ENCODE measurements at places on chromosomes 12 and 14.

DNA sequence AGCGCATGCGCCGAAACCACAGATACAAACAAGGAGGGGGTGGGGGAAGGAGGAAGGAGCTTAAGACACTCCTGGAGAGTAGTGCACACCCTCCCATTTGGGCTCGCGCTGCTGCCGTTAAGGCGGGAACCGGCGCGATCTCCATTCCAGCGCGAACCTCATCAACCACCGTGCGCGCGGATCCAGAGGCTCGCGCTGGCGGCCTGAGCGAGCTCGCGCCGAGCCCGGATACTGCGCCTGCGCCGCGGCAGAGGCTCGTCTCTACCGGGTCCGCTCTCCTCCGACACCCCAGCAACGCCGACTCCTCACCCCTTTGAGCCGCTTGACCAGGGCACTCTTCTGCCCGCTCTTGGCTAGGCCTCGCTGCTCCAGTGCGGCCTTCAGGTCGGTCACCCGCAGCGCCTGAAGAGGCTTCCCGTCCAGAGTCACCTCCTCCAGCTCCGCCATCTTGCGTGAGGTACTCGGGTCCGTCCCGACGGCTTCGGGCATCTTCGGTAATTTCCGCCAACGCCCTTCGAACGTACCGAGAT is at the start of gene ACIN1:
Gene ACIN1 (minus strand): TSS at position 471 of the 530 bp plus-strand sequence. CDS start 24 bp downstream, at position 447.
- peak; percentile 81 for DNase-seq

DNA sequence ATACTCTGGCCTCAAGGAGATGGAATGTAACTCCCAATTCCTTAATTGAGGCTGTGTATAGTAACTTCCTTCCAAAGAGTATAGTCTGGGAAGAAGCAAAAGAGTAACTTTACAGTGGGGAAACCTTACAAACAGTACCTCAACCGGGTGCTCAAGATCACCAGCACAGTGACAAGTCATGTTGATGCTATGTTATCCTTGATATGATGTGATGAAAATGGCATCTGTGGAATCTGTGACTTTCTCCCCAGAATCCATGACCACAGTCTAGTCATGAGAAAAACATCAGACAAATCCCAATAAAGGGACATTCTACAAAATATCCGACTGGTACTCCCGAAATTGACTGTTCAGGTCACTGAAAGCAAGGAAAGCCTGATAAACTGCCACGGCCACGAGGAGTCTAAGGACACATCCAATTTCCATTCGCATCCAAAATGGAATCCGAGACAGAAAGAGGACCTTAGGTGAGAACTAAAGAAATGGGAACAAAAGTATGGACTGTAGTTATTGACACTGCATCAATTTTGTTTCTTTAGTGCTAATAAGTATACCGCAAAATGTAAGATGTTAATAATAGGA is 97.3 kb upstream of the FRMD6 start:
- no peak for DNase-seq

DNA sequence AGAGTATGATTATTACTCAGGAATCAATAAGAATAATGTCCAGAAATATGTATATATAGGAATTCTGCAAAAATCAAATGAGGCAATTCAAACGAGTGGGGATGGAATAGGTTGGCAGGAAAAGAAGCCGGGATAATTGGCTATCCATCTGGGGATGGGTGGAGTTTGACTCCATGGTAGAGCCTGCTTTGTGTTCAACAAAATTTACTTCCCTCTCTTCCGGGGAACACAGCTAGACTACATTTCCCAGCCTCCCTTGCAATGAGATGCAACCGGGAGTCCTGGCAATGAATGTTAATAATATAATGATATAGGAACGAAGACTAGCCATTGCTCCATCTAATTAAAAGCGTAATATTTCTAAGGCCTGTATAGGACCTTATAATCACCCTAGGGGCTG is 146.6 kb downstream of the EFCAB11 start:
- DNase-seq: no peak

GRCh38 chr14:44782775-44783238 is 178.9 kb downstream of the KLHL28 start:
- DNase-seq: no peak

DNA sequence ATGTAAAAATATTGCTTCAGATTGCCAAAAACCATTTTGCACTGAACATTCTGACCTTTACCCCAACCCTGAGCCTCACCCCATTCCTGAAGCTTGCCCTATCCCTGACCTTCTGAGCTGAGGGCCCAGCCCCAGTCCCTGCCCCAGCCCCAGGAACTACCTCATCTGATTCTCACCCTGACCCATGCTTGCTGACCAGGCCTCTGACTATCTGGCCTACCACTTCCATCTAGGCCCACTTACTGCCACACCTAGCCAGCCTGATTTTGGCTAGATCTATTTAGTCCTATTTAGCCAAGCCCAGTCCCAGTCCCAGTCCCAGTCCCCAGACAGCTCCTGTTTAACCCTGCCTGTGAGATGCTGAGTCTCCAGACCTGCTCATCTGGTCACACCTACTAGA is 33.6 kb downstream of the OR10P1 start:
- no peak for DNase-seq

GRCh38 chr12:32476446-32476845 is 77.1 kb downstream of the FGD4 start:
- DNase-seq: no peak

DNA sequence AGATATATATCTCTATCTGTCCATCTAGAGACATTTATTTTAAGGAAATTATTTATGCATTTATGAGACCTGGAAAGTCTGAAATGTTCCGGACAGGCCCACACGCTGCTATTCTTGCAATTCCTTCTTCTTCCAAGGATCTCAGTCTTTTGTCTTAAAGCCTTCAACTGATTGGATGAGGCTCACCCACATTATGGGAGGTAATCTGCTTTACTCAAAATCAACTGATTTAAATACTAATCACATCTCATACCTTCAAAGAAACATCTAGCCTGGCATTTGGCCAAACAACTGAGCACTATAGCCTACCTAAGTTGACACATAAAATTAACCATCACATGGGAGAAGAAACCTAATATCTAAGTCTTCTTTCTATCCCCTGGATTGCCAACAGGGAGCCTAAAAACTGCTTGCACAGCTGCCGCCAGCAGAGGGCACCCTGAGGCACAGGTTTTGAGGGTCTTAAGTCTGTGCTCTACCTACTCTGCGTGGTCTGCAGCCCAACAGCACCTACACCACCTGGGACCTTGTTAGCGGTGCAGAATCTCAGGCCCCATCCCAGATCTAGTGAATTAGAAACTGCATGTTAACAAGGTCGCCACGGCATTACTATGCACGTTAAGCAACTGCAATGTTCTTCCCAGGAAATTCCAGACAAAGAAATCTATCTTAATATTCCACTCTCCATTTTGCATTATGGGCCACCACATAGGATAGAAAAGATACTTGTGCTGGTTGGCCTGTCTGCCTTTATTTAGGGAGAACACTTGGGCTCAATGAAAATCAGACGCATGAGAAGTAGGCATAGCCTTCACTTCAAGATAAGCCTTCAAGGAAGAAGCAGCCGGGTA is 249.7 kb downstream of the FOXG1 start:
- peak; percentile 16 for DNase-seq

- DNase-seq: no peak
Observed at GRCh38 chr14:53599221-53599945, 357.2 kb downstream of the BMP4 start.

DNA sequence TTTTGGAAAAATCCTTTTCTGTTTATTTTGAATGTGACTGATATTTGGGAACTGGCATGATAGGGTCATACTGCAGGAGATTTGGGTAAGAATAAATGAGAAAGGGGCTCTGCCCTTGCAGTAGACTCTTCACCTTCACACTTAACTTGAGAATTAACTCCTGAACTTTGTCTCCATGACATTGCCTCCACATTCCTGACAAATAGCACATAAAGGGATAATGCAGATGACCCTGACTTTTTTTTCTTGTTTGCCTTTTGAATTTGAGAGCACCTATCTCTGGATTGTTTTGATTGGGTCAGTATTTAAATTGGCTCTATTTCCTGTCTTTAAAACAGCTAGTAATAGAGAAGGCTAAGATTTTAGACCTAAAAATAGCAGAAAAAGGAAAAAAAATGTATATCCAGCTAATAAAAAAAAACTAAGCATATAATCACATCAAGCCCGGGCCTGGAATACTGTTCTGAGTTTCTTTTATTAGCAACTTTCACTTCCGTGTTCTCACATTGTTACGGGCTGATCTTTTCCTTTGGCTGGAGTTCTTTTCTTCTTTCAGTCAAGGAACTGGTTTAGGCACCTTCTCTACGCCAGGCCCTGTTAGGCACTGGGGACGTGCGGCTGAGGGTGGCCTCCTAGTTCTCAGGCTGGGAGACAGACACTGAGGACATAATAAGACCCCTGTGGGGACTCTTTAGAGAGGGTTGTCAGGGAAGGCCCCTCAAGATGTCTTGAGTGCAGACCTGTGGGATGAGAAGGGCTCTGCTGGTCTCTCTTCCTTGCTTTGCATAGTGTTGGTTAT is 53.1 kb upstream of the GNPNAT1 start:
- DNase-seq: no peak

DNA sequence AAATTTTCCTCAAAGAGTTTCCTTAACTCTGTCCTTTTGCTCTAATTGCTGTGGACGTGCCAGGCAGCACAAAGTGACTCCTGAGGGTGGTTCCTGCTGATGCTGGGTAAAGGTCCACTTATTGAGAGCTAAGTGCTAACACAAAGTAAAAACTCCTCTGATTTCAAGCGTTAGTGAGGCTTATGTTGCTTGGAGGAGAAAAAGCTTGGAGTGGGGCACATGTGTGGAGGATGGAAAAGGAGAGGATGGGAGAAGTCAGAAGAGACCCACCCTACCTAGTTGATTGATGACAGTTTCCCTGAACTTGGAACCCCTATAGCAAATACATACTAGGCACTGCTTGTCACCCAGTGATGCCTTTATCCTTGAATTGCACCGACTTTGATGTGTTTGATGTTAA is 10.1 kb upstream of the SLC11A2 start:
- no peak for DNase-seq

DNA sequence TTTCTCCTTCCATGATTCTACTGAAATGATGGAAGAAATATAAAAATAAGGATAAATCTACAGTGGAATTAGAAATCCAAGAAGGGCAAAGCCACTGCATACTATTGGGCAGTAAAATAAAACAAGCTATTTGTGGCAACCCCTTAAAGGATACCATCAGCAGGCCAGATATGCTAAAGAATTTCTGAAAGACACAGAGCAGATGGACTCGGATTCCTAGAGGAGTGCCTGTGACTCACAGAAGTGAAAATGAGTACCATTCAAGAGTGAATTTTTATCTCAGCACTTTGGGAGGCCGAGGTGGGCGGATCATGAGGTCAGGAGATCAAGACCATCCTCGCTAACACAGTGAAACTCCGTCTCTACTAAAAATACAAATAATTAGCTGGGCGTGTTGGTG is 318.1 kb downstream of the LRIG3 start:
- DNase-seq: no peak

DNA sequence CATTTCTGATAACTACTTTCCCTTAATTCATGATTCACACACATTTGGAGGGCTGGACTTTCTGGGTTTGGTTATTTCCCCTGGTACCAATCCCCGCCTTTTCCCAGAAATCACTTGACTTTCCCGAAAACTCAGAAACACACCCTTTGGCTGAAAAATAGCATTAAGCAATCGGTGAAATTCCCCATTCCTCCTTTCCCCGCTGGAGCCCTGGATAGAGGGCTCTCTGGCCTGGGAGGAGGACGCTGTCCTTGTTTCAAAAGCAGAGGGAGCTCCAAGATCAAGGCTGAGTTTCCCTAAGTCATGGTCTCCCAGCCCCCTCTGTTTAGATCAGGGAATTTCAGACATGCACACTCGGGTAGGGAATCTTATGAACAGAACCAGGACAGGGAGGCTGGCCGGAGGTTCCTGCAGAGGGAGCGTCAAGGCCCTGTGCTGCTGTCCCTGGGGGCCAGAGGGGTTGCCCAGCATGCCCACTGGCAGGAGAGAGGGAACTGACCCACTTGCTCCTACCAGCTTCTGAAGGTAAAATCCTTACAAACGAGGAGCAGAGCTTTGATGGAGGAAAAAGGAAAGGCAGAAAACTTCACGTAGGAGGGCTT is at the start of gene C1S:
Gene C1S (plus strand): TSS at position 366 of the 602 bp plus-strand sequence. CDS start 1,195 bp downstream, outside the sequence.
- no peak for DNase-seq

- DNase-seq: peak; percentile 44
Observed at GRCh38 chr12:111842556-111843396, 748 bp downstream of the MAPKAPK5 start.

DNA sequence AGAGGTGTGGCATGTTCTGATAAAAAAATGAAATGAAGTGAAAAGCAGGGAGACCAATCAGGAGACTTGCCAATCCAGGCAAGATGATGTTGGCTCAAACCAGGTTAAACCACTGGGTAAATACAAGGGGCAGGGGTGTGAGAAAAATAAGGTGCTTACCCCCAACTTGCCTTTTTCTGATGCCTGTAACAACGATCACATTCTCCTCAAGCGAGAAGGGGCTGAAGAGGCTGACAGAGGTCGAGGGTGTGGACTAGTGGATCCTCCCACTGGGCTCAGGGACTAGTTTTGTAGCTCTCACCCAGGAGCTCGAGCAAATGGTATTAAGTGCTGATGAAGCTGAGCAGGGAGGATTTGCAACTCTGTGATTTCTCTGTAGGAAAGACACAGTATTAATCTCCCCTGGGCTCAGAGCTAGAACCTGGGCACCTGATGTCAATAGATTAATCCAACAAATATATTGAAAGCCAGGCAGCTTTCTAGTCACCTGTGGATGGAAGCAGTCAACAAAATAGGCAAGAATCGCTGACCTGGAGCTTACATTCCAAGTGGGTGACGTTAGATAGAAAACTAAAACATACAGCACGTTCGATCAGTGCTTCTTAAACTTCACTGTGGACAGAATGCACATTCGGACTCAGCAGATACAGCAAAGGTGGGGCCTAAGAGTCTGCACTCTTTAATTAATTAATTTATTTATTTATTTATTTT is 15.2 kb upstream of the EAPP start:
- DNase-seq: peak; percentile 13

- DNase-seq: no peak
Observed at GRCh38 chr14:29738950-29739349, 188.7 kb downstream of the PRKD1 start.

DNA sequence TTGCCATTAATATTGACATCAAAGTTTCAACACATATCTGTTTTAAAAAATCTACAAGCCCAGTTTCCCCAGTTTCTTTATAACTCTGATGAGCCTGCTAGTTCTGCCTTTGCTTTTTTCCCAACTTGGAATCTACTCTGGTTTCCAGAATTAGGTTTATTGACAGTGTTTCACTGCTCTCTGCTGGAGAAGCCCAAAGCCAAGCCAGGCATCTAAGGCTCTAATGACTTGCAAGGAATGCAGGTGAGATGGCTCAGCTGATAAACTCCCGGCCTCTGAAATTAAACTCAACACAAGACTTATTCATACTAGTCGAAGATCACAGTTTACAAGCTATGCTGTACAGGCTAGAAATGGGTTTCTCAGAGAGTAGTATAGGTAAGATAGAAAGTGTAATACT is 54.3 kb downstream of the HMGA2 start:
- DNase-seq: no peak

GRCh38 chr14:29724991-29725390 is 202.7 kb downstream of the PRKD1 start:
- DNase-seq: no peak

GRCh38 chr14:103302966-103303365 is 31.1 kb upstream of the EIF5 start:
- no peak for DNase-seq

DNA sequence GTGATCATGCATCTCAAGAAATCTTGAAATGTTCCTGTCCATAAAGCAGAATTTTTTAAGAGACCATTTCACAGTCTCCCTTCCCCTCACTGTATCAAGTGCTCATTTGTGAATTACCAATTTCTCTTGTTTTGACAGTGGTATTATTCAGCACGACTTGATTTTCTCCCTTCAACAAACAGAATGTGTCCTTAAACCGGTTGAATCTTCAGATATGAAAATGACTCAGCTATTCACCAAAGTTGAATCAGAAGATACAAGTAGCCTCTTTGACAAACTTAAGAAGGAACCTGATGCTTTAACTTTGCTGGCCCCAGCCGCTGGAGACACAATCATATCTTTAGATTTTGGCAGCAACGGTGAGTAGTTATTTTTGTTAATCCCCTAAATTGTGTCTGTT is 25.5 kb upstream of the SNAPC1 start:
- DNase-seq: no peak

Measured in activated CD4-positive, alpha-beta memory T cell treated with anti-CD3 and anti-CD28 coated beads for 36 hours (primary cell).